ENCODE measurements at places on chromosomes 6 and 20. TPM values are rescaled to one million over a fixed set of nuclear protein-coding genes. Genes with fewer than 3 reads are reported as not detected.

Gene DEFB127
- total RNA-seq, result not detected

Gene GFRAL
- total RNA-seq, result not detected

Gene RPL7L1
- 142 TPM for total RNA-seq

Gene WFDC5
- total RNA-seq, result not detected

Gene GCNT2
- total RNA-seq, result 7.3 TPM

Gene OPN5
- not detected for total RNA-seq

Gene CCN2
- total RNA-seq, result 25.7 TPM

Gene PPP1R14C
- 0.80 TPM for total RNA-seq

Gene ATRN
- total RNA-seq, result 20.7 TPM

Gene WFDC12
- not detected for total RNA-seq

Gene CD83
- total RNA-seq, result 9.6 TPM

Gene FAM209B
- not detected for total RNA-seq

Gene SLPI
- not detected for total RNA-seq

Data from HT1080 (cell line).